M059J (cell line): ENCODE measurements at places on chromosomes 5 and 9. TPM values are rescaled to one million over a fixed set of nuclear protein-coding genes. Genes with fewer than 3 reads are reported as not detected.

GRCh38 chr9:111316796-111317195, 13.2 kb downstream of the OR2K2 start:
- no peak for DNase-seq

GRCh38 chr5:173383711-173384110, 55.5 kb upstream of the STC2 start:
- peak; percentile 68 for DNase-seq

DNA sequence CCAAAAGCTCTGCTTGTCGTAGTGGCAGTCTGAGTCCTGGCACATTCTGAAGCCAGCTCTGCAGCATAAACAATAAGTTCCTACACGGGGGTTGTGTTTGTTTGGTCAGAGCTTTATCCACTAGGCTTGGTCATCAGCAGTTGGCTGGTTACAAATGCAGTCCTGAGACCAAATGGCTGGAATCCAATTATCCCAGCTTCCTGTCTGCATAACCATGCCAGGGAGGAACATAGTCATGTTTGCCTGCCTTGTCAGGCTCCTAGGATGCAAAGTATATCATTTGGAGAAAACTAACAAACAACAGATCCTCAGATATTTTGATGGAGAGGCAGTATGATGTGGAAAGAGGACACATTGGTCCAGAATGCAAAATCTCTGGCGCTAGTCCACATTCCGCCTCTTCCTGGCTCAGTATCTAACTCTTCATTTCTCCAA, 85.8 kb downstream of the FBXO38 start:
- peak; percentile 81 for DNase-seq

GRCh38 chr5:78611126-78611605, 37.4 kb downstream of the LHFPL2 start:
- peak; percentile 54 for DNase-seq

DNA sequence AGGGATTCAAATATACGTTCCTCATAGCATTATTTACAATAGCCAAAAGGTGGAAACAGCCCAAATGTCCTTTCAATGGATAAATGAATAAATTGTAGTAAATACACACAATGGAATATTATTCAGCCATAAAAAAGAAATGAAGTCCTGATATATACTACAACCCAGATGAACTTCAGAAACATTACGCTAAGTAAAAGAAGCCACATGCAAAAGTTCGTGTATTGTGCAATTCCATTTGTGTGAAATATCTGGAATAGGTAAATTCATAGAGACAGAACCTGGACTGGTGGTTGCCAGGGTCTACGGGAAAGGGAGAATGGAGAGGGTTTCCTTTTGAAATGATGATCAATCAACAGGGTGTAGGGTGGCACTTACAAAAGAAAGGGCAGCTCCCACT, 12.5 kb upstream of the ARSI start:
- no peak for DNase-seq

- no peak for DNase-seq
These were observed 1.3 kb downstream of the TXN start for GRCh38 chr9:110255034-110255462.

Gene AK8
- 0.34 TPM in 1 of 2 replicates, not detected in the other for total RNA-seq

Gene ARSI
- total RNA-seq = 32.7 and 51.2 TPM in 2 replicates

- DNase-seq = no peak
These were observed 407.4 kb downstream of the HCN1 start for GRCh38 chr5:45288746-45289145.
